Stimulated activated CD4-positive, alpha-beta T cell treated with anti-CD3 and anti-CD28 coated beads, Interleukin-4, amount 100 ng/mL, for 48 hours (primary cell): ENCODE measurements at places on chromosomes 2 and 18.

- no peak for DNase-seq
These were observed 133.3 kb upstream of the UNC80 start for GRCh38 chr2:209638346-209638745.

GRCh38 chr2:30231212-30231995, at the start of gene LBH:
Gene LBH, plus strand, starts transcription at chr2:30231534. Its CDS starts 205 bp downstream, at chr2:30231739.
- peak; percentile 85 for DNase-seq

DNA sequence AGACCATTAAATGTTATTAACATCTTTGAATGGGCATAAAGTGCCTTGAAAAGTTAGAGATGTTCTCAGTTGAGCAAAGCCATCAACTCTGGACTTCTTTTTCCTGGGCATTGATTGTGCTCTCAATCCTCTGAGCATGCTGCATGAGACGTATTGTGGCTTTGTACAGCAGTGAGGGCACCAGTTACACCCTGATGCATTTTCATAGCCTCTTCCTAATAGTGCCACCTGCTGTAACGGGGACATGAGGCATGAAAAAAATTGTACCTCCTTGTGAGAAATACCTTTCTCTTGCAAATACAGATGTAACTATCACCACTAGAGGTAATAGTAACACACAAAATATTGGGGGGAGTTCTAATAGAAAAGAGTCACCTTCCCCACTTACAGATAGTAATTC, 697.5 kb downstream of the TMEM182 start:
- DNase-seq: no peak

DNA sequence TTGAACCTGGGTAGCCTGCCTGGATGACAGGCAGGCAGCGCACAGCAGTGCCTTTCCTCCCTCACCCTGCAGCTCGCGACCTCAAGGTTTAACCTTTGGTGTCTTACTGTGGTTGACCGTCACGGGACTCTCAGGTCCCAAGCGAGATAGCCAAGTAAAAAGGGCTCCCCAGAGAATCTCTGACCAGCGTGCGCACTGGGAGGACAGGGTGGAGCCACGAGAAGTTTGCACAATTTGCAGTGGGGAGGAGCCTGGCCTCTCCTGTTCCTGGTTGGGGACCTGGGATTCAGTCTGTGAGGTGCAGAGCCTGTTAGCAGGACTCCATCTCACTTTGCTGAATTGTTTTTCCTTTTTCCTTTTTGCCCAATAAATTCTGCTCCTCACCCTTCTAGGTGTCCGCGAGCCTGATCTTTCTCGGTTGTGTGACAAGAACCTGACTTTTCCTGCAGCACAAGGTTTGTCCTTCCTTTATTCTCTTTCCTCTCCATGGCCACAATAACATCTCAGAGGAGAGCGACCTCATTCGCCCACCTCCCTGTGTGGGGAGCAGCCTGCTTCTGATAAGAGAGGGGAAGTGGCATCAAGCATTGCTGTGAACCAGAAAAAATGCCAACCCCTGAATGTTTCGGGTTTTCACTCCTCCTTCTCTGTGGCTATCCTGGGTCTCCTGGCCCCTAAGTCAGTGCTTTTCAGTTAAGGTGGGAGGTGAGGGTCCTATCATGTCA, 36.2 kb downstream of the POU3F3 start:
- no peak for DNase-seq

GRCh38 chr2:210072493-210072892, 70.1 kb downstream of the RPE start:
- no peak for DNase-seq

- no peak for DNase-seq
These were observed 17.4 kb upstream of the SCG2 start for GRCh38 chr2:223619486-223620129.

GRCh38 chr2:111983478-111984212, 71.4 kb upstream of the TMEM87B start:
- DNase-seq: no peak

DNA sequence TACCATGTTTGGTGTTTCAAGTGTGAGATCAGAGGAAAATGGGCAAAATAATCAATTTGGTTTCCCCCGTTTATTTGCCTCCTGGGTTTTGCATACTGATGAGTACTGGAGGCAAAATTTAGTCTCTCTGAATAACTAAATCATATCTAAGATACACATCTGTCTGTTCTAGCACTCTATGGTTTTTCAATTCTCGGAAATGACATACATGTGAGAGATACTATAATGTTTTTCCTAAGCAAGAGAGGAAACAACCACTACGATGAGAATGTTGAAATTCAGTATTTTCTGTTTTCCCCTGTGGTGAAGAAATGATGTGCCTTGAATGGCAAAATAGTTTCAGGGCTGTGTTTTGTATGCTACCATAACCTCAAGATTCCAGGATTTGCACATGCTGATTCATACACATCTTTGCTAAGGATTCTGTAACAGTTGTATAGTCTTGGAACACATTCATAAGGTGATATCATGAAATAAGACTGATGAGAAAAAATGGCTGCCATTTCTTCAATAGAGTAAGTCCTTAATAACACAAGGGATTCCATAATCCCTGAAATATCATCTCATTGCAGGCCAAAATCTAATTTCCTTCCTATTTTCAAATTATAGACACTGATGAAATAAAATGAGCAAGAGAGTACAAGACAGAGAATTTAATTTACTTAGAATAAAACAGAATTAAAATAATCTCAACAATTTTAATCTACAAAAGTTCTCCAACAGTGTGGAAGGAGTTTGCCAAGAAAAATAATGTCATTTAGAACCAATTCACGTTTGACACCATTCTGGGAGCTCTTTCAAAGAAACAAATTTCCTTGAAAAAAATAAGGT, 316.6 kb downstream of the FIGN start:
- DNase-seq: no peak

DNA sequence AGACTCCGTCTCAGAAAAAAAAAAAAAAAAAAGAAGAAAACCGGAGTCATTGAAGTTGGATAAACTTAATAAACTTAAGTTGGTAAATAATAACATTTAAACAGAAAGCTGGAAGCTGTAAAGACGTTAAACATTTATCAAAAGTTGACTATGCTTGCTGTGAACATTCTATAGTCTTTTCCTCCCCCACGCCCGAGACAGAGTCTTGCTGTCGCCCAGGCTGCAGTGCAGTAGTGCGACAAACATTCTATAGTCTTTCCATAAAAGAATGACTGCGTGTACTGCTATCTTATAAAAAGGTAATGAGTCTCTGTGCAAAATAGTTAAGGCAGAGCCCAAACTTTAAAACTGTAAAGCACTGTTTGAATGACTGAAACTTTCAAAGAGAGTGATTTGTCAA, 45.2 kb downstream of the PPP4R1 start:
- DNase-seq: no peak

GRCh38 chr2:154291511-154291910, 407.0 kb upstream of the KCNJ3 start:
- no peak for DNase-seq

GRCh38 chr2:9981655-9982054, 30.2 kb downstream of the GRHL1 start:
- no peak for DNase-seq

DNA sequence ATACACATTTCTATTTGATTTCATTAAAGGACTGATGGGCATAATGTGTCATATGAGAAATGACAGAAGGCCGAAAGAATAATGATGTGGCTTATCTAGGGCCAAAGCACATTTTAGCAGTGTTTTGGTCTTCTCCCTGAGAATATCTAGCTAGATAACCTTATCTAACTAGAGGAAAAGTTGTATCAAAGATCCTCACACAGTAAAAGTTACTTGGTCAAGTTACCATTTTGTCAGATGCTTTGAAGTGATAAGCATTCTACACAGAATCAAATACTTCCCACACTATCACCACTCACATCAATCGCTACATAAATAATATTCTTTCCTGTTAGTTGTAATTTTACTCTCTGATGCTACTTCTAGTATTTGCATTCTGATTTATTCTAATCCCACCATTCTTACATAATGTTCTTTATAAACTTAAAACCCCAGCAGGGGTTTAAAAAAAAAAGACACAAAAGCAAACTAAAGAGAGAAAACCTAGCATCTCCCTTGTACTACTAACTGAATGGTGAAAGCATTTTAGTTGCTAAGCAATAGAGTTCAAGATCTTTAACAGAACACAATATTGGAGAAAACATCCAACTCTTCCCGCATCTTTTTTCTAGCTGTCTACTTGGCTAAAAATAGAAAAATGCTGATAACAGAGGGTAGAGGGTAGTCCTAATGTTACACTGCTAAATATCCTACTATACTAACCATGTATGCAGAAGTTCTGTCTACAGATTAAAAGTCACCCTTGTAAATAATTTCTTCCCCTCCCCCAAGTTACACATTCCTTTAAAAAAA, 8.0 kb downstream of the XPO1 start:
- no peak for DNase-seq

GRCh38 chr2:232506709-232507108, 13.5 kb upstream of the PRSS56 start:
- DNase-seq: no peak

DNA sequence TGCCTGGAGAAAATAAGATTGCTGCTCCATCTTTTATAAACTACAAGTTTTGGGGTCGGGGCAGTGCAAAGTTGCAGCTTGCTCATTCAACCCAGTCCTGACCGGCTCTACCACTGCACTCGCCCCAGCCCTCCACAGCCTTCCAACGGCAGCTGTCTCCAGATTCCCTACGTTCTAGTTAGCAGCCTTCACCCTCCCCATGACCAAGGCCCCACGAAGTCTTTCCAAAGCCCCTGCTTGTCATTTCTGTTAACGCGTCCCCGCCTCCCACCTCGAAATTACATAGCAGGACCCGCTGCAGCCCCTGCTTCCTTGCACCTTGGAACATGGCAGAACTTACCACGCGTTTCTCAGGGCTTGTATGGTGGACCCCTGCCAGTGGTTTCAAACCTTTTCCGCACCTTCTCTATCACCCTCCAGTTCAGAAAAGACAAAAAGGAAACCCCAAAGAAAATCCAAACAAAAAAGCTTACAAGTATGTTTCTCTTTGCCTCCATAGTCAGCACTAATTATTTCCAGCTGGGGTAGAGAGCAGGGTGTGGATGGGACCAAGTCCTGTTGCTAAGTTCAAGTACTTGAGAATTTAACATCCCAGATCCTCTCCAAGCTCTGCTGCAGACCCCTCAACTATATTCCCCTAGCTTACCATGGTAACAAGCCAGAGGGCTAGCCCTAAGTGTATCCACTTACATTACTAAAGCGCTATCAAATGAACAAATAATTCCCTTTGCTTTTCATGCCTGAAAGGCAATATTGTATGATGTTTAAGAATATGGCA, 161.5 kb downstream of the TGIF1 start:
- no peak for DNase-seq
